ENCODE measurements at places on chromosomes 2 and 18.
A peak's percentile ranks its signal among the peaks of the same experiment; 100 is the strongest.

DNA sequence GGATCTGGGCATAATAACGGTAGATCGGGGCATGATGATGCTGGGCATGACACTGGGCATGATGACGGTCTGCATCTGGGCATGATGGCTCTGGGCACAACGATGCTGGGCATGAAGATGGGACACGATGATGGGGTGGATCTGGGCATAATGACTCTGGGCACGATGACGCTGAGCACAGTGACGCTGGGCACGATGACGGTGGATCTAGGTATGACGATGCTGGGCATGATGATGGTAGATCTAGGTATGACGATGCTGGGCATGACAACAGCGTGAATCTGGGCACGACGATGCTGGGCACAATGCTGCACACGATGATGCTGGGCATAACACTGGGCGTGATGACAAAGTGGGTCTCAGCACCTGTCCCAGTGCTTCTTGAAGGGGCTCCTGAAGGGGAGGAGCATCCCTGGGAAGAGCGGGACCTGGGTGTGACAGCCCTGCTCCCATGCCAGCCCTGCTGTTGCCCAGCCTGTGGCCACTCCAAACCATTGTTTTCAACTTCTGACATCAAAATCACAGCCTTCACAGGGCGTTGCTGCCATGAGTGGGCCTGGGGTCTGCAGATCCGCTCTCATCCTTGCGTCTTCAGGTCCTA, 30.4 kb upstream of the ALLC start:
- no peak overlapping the region for H3K27ac ChIP-seq
- H3K4me3 ChIP-seq: no peak overlapping the region
- H3K4me1 ChIP-seq: peaks cover 3% of the 10 kb centered on the region
- no peaks in the 10 kb centered on the region for H3K27me3 ChIP-seq
- DNase-seq: peak; percentile 43
- no peaks in the 10 kb centered on the region for H3K36me3 ChIP-seq

DNA sequence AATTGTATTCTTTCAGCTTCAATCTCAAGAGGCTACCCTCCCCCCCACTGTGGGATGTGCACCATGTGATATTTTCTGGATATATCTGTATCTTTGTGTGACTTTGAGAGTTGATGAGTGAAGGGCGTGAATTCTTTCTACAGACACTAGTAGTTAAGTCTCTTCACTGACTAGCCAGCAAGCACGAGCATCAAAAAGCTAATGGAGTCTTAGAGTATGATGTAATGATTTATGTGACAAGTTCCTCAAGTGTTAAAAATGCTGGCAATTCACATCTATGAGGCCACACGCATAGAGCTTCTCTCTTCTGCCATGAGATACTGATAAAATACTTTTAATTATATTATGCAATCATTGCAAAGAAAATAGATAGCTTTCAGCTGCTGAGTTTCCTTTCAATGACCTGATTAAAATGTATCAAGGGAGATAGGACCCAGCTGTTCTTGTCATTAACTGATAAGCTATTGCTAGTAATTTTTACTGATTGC, 304.8 kb downstream of the TRIB2 start:
- no peaks in the 10 kb centered on the region for H3K4me1 ChIP-seq
- H3K36me3 ChIP-seq: no peaks in the 10 kb centered on the region
- H3K27me3 ChIP-seq: peaks cover 6% of the 10 kb centered on the region
- H3K4me3 ChIP-seq: no peak overlapping the region

DNA sequence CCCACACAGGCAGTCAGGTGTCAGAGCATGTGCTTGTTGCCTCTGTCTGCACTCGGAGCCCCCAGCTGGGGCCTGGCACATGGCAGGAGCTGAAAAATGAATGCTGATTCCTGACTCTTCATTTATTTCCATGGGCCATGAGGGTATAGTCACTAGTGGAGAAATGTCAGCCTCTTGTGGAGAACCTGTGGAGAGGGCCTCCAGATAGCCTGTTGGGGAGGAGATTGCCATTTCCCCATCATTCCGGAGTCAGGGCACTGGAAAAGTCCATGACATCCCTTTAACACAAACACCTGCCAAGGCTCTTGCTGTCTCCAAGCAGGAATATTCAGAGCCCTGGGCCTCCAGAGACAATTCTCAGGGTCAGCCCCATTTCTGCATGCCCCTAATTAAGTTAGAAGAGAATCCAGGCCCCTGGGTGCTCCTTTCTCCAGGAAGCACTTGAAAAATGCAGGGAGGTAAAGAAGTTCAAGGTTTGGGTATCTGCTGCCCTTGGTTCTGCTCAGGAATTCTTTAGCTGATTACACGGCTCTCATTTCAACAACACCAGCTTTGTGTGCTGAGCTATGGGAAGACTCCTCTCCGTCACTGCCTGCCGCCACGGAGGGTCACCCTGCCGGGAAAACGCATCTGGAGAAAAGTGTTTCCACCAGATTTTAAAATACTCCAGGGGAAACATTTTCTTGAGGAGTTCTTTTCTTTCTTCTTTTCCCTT, 311.3 kb downstream of the MYCN start:
- no peak for DNase-seq
- H3K4me3 ChIP-seq: no peak overlapping the region
- no peaks in the 10 kb centered on the region for H3K27me3 ChIP-seq
- H3K27ac ChIP-seq: no peak overlapping the region
- no peaks in the 10 kb centered on the region for H3K36me3 ChIP-seq
- no peaks in the 10 kb centered on the region for H3K4me1 ChIP-seq

- DNase-seq: no peak
- H3K4me3 ChIP-seq: peak overlapping the region; percentile 28
- no peaks in the 10 kb centered on the region for H3K36me3 ChIP-seq
- no peaks in the 10 kb centered on the region for H3K4me1 ChIP-seq
- H3K27me3 ChIP-seq: no peaks in the 10 kb centered on the region
Observed at GRCh38 chr2:7725850-7726242, 808.6 kb downstream of the RNF144A start.

GRCh38 chr2:165790466-165790865, 3.6 kb downstream of the GALNT3 start:
- no peak overlapping the region for H3K4me3 ChIP-seq
- H3K27me3 ChIP-seq: no peaks in the 10 kb centered on the region
- no peak overlapping the region for H3K27ac ChIP-seq
- DNase-seq: no peak

DNA sequence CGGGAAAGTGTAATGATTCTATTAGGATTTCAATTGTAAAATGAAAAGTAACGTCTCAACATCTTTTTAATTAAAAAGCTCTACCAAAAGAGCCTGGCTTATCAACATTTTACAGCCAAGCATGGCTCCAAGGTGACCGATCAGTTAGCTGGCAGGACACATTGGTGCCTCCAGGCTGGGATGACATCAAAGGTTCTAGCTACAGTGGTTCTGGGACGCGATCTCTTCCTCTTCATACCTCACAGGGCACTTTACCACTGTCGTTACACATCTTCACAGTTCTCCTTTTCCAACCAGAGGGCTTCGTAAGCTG, 693 bp downstream of the ORC2 start:
- H3K4me1 ChIP-seq: peaks cover 29% of the 10 kb centered on the region
- no peaks in the 10 kb centered on the region for H3K27me3 ChIP-seq
- H3K4me3 ChIP-seq: peak overlapping the region; percentile 86
- no peak for DNase-seq
- peak overlapping the region; percentile 88 for H3K27ac ChIP-seq

GRCh38 chr2:237863102-237863511, 3.7 kb downstream of the RAMP1 start:
- DNase-seq: no peak
- peaks cover 8% of the 10 kb centered on the region for H3K4me1 ChIP-seq
- no peak overlapping the region for H3K27ac ChIP-seq
- peaks cover 24% of the 10 kb centered on the region for H3K27me3 ChIP-seq
- no peak overlapping the region for H3K4me3 ChIP-seq

- no peaks in the 10 kb centered on the region for H3K36me3 ChIP-seq
- no peak overlapping the region for H3K27ac ChIP-seq
- H3K4me1 ChIP-seq: no peaks in the 10 kb centered on the region
- H3K4me3 ChIP-seq: no peak overlapping the region
Observed at GRCh38 chr2:138293045-138293444, 208.5 kb upstream of the SPOPL start.

GRCh38 chr2:40348038-40348437, 103.9 kb downstream of the SLC8A1 start:
- no peak overlapping the region for H3K4me3 ChIP-seq
- DNase-seq: no peak
- H3K36me3 ChIP-seq: no peaks in the 10 kb centered on the region
- no peaks in the 10 kb centered on the region for H3K27me3 ChIP-seq
- no peaks in the 10 kb centered on the region for H3K4me1 ChIP-seq

GRCh38 chr2:207505728-207506127, 24.0 kb upstream of the CREB1 start:
- no peak overlapping the region for H3K4me3 ChIP-seq
- no peaks in the 10 kb centered on the region for H3K27me3 ChIP-seq
- DNase-seq: no peak
- no peaks in the 10 kb centered on the region for H3K36me3 ChIP-seq
- H3K4me1 ChIP-seq: peaks cover 14% of the 10 kb centered on the region

- H3K4me3 ChIP-seq: no peak overlapping the region
- H3K36me3 ChIP-seq: no peaks in the 10 kb centered on the region
- no peak overlapping the region for H3K27ac ChIP-seq
- H3K27me3 ChIP-seq: no peaks in the 10 kb centered on the region
- no peak for DNase-seq
Observed at GRCh38 chr2:157194844-157195243, 62.7 kb upstream of the GALNT5 start.

GRCh38 chr2:239724194-239724849, 300.8 kb downstream of the NDUFA10 start:
- no peak overlapping the region for H3K27ac ChIP-seq
- H3K36me3 ChIP-seq: no peaks in the 10 kb centered on the region
- H3K27me3 ChIP-seq: no peaks in the 10 kb centered on the region
- H3K4me1 ChIP-seq: no peaks in the 10 kb centered on the region

GRCh38 chr2:200619279-200619678, 33.5 kb downstream of the AOX1 start:
- no peak overlapping the region for H3K4me3 ChIP-seq
- DNase-seq: no peak
- no peaks in the 10 kb centered on the region for H3K27me3 ChIP-seq
- no peaks in the 10 kb centered on the region for H3K4me1 ChIP-seq
- H3K36me3 ChIP-seq: no peaks in the 10 kb centered on the region
- H3K27ac ChIP-seq: no peak overlapping the region

DNA sequence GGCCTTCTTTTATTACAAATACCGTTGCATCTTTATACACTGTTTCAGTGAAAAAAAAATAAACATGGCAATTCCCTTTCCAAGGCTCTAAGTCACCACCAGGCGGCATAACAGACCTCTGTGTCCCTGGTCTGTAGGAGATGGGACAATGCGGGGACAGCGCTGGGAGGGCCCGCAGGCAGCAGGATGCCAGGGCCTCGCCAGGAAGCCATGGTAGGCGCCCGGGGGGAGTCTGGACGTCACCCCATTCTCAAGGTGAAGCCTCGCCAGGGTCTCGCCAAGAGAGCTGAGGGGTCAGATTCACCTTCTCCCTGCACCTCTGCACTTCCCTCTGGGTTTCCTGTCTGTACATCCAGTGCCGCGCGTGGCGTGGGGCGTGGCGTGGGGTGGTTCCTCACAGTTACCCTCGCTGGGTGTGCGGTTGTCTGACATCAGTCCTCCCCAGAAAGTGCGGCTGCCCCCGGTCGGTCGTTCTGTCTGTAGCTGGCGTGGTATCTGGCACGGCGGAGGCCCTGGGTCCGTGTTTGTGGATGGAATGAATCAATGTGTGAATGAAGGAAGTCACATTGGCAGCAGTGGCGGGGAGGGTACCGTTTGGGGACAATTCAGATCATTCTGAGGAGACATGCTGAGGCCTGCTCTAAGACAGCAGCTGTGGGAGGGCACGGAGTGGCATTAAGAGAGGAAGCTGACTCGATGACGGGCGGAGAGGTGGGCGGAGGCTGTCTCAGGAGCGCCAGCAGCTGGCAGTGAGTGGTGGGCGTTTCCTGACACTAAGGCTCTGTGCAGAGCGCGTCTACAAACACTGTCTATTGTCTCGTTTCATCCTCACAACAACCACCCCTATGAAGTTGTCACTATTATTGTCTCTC, 46.0 kb downstream of the LRRFIP1 start:
- DNase-seq: peak; percentile 93
- H3K36me3 ChIP-seq: no peaks in the 10 kb centered on the region

DNA sequence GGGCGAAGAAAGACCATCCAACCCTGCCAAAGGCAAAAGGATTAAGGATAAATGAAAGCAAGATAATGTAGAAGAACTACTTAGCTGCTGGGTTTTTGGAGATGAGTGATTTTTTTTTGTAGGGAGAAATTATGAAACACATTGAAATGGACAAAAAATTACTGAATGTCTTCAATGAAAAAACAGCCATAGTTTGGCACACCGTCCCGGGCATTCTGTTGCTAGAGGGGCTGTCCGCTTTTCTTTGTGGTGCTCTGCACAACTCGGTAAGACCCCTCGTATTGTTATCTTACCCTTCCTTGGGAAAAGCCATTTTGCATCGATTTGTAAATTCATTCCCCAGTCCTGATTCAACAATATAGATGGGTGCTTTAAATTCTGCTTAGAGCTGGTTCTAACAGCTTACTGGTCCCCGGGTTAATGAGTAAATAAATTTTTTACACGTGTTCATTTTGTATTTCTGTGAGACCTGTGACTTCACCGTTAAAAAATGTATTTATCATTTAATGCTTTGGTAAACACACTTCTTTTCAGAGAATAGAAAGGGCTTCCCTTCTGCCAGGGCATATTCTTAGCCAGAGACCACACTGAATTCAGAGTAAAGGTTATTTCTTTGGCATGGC, 912 bp upstream of the LAPTM4A start:
- peaks cover 34% of the 10 kb centered on the region for H3K4me1 ChIP-seq
- no peaks in the 10 kb centered on the region for H3K27me3 ChIP-seq
- no peak for DNase-seq
- H3K36me3 ChIP-seq: no peaks in the 10 kb centered on the region

GRCh38 chr2:176997792-176998169, 214.8 kb upstream of the HNRNPA3 start:
- no peak for DNase-seq
- no peaks in the 10 kb centered on the region for H3K27me3 ChIP-seq
- H3K36me3 ChIP-seq: no peaks in the 10 kb centered on the region
- H3K27ac ChIP-seq: no peak overlapping the region
- no peaks in the 10 kb centered on the region for H3K4me1 ChIP-seq

- no peaks in the 10 kb centered on the region for H3K4me1 ChIP-seq
- H3K36me3 ChIP-seq: no peaks in the 10 kb centered on the region
- H3K27ac ChIP-seq: no peak overlapping the region
Observed at GRCh38 chr2:240412211-240412861, 23.1 kb upstream of the GPC1 start.

DNA sequence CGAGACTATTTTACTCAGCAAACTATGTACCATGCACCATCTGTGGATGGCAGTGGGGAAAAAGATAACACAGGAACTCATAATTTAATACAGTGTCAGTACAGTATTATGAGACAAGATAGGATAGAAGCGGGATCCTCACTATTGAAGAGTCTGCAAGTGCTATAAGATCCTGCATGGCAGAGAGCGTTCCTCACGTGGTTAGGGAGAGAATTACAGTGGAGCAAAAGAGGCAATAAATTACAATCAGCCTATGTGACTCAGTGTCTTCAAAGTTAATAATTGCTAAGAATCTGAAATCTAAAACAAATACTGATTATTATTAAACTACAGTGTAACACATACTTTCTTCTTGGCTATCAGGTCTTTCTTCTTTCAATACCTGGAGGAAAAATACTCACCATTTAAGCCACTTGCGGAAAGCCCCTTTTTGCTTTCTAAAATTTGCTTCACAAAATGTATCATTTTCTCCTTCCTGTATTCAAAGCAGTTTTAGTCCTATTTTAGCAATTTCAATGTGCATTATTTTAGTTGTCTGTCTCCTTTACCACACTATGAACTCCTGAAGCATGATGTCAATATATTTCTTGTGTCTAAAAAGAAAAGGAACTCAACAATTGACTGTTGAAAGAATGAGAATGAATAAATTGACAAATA, 342.9 kb downstream of the SPAG16 start:
- no peak overlapping the region for H3K4me3 ChIP-seq
- H3K27me3 ChIP-seq: no peaks in the 10 kb centered on the region
- no peak for DNase-seq
- H3K4me1 ChIP-seq: no peaks in the 10 kb centered on the region
- no peaks in the 10 kb centered on the region for H3K36me3 ChIP-seq

Data from upper lobe of right lung (tissue), 1 donor.